HL-60 (cell line): ENCODE measurements at places on chromosomes 4 and X.

DNA sequence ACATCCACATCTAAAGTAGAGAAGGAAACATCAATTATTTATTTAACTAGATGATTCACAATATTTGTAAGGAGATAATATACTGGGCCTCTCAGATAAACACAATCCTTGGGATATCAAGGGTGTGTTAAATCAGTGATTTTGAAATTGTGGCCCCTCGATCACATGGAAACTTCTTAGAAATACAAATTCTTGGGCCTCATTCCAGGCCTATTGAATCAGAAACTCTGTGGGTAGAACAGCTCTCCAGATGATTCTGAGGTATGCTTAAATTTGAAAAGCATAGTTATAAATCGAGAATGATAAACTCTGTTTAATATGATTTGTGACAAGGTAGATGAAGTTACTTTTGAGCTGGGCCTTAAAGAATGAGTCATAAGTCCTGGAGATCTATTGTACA is 64.3 kb upstream of the GPR174 start:
- DNase-seq = no peak

GRCh38 chr4:110867251-110867960 is 244.5 kb upstream of the PITX2 start:
- DNase-seq = no peak

DNA sequence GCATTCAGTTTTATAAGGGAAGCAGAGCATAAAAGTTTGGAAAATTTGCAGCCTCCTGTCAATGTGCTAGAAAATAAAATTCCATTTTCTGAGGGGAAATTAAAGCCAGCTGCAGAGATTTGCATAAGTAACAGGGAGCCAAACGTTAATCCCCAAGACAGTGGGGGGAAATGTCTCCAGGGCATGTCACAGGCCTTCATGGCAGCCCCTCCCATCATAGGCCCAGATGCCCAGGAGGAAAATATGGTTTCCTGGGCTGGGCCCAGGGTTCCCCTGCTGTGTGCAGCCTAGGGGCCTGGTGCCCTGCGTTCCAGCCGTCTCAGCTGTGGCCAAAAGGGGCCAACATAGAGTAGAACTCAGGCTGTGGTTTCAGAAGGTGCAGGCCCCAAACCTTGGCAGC is 9.3 kb downstream of the RNF4 start:
- DNase-seq = no peak

GRCh38 chr4:61824454-61824853 is 624.3 kb downstream of the ADGRL3 start:
- DNase-seq = no peak

DNA sequence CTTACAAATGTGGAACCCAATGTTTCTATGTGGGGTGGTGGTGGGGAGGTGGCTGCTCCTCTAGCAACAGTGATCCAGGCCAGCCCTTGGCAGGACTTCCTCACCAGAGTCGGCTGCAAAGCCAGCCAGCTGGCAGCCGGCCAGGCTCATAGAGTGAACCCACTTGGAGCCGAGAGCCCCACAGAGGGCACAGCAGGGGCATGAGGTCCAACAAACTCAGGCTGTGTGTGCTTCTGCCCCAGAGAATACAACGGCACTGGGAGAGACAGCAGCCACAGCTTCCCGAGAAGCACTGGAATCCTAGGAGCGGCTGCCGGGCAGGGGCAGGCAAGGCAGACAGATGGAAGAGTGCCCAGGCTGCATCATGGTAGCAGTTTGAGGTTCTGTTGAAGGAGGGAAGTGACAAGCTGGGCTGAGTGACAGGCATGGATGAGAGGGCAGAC is 23.5 kb upstream of the SOWAHD start:
- no peak for DNase-seq

DNA sequence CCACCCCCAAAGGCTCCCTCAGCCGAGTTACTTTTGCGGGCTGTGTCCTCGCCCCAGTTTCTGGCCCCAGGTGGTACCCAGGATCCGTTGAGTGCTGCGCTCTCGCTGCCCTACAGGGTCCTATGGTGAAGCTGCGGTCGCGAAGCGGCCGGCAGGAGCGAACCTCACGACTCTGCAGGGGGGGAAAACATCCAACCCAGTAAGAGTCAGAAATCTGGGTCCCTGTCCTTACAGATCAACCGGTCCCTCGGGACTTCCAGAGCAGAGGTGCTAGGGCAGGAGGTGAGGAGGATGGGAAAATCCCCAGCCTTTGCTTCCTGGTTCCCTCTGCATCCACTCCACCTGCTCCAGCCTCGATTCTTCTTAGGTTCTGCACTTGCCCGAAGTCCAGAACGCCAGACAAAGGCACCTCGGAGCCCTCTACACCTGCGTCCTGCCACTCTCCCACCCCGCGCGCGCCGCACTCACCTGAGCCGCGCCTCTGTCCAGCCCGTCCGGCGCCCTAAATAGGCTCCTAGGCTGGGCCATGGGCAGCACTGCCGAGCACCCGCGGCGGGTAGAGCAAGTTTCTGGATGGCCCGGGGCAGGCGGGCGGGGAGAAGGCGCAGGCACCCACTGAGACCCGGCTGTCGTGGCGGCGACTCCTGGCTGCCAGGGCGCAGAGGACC is at the start of gene HS3ST1:
TSS of gene HS3ST1 (minus strand) at position 664 of the 668 bp plus-strand sequence. CDS start 28,889 bp downstream, outside the sequence.
- DNase-seq = no peak
